ENCODE measurements at places on chromosomes 12 and 14.

- DNase-seq: no peak
Observed at GRCh38 chr14:57018065-57018464, 207.8 kb upstream of the OTX2 start.

DNA sequence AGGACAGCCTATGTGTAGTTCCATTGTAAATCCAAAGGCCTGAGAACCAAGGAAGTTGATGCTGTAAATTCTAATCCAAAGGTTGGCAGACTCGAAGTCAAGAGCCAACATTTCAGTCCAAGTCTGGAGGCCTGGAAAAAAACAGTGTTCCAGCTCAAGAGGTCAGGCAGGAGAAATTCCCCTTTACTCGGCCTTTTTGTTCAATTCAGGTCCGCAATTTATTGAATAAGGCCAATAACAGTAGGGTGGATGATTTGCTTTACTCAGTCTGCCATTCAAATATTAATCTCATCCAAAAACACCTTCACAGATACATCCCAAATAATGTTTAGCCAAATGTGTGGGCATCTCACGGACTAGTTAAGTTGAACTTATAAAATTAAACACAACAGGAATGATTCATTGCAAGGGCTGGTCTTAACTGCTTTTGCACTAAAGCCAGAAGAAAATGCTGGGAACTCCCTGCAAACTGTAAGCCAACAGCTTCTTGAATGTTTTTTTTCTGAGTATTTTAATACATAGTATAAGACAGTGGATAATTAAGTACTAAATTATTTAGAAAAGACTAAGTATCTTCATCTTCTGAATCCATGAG, 197.4 kb upstream of the GARIN6 start:
- no peak for DNase-seq

GRCh38 chr12:42511656-42512055, 77.9 kb downstream of the PRICKLE1 start:
- DNase-seq: no peak

DNA sequence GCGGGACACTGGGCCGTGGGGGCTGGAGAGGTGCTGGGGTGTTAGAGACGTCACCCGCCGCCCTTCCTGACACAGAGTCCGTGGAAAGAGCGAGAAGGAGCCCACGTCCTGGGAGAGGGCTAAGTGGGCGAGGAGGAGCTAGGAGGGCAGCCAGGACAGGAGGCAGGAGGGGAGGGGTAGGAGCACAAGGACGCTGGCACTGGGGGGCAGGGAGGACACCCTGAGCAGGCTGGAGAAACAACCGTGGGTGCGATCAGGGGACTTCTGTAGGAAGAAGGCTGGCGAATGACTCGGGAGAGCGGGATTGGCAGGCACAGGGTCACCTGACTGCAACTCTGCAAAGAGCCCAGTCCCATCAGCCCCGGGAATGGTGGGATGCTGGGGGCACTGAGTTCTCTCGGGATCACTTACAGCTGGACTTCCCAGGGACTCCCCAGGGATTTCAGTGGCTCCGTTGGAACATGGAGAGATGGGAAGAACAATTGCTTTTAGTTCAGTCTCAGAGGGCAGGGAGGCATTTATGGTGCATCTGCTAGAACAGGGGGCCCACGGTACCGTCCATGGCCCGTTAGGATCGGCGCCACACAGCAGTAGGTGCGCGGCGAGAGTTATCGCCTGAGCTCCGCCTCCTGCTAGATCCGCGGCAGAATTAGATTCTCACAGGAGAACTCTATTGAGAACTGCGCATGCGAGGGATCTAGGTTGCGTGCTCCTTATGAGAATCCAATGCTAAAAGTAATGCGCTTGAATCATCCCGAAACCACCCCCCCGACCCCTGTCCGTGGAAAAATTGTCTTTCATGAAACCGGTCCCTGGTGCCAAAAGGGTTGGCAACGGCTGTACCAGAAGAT, 24.3 kb downstream of the UBR7 start:
- DNase-seq: no peak

DNA sequence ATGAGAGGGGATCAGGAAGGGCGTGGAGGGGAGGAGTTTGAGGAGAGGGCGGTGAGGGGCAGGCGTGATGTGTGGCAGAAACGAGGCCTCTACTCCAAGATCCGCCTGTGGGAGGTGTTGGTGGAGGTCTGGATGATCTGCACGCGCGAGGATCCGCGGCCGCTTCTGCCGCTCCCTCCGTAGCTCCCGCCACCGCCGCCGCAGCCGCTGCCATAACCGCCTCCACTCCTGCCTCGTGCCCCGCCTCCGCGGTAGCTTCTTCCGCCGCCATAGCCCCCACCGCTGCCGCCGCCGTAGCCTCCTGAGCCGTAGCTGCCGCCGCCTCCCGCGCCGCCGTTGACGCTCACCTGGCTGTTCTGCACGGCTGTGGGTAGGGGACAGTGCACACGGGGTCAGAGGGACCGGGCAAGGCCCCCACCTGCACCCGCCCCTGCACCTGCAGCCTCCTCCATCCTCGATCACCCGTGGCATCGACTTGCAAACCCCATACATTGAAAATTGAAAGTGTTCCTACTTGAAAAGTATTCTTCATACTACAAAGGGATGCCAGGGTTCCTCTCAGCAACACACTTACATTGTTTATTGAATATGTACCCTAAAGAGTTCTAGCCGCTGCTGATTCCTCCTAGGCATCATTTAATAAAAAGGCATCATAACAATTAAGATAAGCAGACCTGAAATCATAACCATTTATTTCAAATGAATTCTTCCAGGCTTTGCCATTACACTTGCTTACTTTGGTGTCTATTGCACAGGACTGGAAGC, 11.1 kb upstream of the KRT1 start:
- no peak for DNase-seq

DNA sequence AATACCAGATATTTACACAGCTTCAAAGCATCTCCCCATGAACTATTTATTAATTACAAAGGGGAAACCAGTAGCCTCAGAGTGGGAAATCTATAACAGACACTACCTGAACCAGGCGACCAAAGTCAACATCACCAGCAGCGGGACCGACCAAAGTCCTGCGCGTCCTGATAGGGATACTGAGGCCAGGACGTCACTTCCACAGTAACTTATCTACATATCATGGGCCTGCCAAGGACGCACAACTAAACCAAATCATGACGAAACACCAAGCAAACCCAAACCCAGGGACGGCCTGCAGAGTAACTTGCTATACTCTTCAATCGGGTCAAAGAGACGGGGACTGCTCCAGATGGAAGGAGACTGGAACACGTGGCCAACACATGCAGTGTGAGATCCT, 26.0 kb upstream of the RIMBP2 start:
- DNase-seq: no peak

GRCh38 chr12:62113366-62114011, 146.7 kb upstream of the USP15 start:
- no peak for DNase-seq

- no peak for DNase-seq
Observed at GRCh38 chr12:93819050-93819491, 141.9 kb downstream of the CRADD start.

DNA sequence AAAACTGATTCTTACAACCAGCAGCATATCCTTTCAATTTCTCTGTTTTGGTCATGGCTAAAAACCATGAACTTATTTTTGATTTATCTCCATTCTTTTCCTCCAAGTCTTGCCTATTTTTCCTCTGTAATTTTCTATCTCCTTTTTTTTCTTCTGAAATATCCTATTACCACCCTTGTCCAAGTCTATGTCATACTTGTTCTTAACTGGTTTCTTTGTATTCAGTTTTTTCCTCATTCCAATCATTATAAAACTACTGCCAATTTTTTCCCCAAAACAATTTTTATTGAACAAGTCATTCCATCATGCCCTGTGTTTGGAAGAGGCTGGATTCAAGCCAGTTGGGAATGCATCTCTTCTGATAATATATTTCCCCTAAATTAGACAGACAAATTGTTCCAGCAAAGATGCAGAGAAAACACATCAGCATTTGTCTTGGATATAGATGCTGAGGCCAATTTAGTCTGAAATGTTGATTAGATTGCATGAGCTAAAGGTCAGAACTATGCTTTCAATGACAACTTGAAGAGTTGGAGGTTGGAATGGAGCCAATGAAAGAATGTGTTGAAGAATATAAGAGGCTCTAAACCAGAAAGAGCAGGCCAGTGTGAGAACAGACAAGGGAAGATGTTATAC, 30.7 kb downstream of the OTOGL start:
- no peak for DNase-seq

DNA sequence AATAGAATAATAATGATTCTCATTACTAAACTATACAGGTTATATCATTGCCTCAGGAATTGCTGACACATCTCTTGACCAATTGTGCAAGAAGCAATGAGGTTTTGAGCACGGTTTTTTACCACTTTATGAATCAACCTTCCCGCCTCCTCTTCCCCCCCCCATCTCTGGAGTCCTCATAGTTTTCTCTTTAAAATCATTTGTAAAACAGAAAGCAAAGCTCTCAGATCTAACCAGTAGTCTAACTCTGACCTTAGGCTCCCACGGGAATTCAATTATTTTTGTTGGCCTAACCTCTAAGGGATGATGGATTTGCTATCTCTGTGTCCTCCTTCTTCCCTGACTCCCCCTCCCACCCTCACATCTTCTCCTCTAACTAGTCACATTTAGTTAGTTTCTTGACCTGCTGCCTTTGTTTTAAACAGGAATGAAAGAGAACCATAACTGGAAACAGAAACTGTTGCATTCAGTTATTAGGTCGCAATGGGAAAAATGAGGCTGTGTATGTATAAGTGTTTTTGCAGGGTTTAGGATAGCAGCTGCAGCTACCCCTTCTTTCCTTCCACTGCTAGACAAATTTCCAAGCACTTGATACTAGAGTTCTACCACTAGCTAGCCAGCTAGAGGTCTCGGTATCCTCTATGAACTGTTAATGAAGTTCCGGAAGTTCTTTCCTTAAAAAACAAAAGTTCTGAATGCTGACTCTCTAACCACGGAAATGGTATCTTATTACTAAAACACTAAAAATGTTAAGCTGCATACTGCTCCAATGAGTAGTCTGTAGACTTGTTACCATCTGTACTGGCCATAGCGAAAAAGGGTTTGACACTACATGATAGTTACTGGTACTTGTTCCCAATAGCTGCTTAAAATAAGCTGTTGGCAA, 65.4 kb downstream of the TAOK3 start:
- no peak for DNase-seq

GRCh38 chr14:92897922-92898565, 24.9 kb upstream of the CHGA start:
- no peak for DNase-seq

- DNase-seq: no peak
Observed at GRCh38 chr12:124698211-124698997, 131.0 kb upstream of the NCOR2 start.

- DNase-seq: no peak
Observed at GRCh38 chr12:2221030-2221621, 168.3 kb downstream of the CACNA1C start.

DNA sequence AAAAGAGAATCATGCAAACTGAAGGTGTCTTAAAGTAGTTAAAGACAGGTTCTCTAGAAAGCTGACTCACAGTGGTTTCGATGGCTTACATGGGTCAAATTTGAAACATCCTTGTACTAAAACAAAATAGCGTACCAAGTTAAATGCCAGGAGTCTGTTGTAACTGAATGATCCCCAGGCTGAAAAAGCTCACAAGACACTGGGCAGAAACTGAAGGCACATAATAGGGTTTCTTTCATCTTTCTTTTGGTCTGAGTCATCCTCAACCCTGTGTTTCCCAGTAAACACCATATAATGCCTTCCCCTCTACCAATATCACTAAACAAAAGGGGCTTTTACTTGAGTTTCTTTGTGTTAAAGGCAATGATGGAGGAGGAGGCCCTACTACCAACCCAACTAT, 12.8 kb downstream of the ZFYVE1 start:
- DNase-seq: no peak

- no peak for DNase-seq
Observed at GRCh38 chr14:71321574-71322315, 414.5 kb downstream of the PCNX1 start.

DNA sequence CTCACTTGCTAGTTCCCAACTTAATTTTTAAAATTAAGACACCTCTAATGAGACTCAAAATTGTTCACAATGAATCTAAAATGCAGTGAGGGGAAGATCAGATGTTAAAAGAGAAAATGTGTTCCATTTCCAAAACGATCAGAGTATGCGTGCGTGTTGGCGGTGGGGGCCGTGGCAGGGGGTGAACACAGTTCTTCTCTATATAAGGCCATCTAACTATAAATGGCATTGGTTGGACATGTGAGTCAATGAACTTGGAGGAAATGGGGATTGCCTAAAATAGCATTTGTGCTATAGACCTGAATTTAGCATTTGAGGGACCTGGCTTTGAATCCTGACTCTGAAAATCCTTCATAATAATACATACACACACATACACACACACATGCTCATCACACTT, 149.4 kb downstream of the FOXN3 start:
- no peak for DNase-seq

All from NCI-H2081 treated with DMSO at 0.1 percent for 48 hours (cell line).